Brain microvascular endothelial cell (primary cell): ENCODE measurements at places on chromosomes 5 and 9.

GRCh38 chr9:127828262-127829031, 25.8 kb downstream of the FPGS start:
- peak; percentile 46 for DNase-seq

DNA sequence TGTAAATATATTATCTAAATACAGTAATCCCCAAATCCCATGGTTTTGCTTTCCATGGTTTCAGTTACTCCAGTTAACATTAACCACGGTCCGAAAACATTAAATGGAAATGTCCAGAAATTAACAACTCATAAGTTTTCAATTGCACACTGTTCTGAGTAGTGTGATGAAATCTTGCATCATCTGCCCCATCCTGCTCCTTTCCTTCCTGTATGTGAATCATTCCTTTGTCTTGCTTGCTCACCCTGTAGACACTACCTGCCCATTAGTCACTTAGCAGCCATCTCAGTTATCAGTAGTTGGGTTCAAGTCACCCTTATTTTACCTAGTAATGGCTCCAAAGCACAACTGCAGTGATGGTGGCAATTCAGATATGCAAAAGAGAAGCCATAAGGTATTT, 1568.5 kb upstream of the WWC1 start:
- no peak for DNase-seq

GRCh38 chr5:153584960-153585359, 94.5 kb downstream of the GRIA1 start:
- DNase-seq = no peak

- no peak for DNase-seq
Measured at GRCh38 chr9:81656004-81656403, 33.3 kb downstream of the TLE1 start.

- no peak for DNase-seq
Measured at GRCh38 chr5:172002840-172003512, 3.5 kb downstream of the FBXW11 start.

GRCh38 chr5:55601628-55602027, 66.9 kb upstream of the PLPP1 start:
- no peak for DNase-seq

- no peak for DNase-seq
Measured at GRCh38 chr9:98529841-98530240, 178.9 kb downstream of the GABBR2 start.

GRCh38 chr9:133341369-133342068, 5.5 kb upstream of the SURF6 start:
- DNase-seq = no peak

DNA sequence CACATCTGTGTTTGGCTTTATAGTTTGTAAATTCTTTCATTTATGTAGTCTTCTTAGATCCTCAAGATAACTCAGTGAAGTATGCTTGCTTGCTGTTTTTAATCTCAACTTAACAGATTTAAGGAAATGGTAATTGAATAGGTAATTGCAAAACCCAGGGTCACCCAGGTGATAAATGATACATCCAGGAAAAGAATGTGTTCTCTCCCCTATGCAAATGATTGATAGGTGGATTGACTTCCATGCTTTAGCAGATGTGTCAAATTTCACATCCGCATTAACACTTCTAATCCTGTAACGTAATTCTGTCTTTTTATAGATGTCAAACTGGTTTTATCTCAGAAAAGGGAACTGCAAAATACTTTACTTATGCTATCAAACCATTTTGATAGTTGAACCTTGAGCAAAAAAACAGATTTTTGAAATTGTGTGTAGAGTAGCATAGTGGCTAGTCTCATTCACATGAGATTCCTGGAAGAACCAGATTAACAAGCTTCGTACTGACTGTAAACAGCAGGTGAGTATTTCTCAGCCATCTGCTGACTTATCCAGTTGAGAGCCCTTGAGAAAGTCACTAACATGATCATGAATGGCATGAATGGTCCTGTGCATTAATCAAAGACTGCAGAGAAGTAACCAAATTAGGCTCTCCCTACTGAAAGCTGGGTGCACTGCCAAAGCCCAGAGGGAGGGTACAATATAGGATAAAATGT, 86.7 kb upstream of the PAM start:
- DNase-seq = no peak

DNA sequence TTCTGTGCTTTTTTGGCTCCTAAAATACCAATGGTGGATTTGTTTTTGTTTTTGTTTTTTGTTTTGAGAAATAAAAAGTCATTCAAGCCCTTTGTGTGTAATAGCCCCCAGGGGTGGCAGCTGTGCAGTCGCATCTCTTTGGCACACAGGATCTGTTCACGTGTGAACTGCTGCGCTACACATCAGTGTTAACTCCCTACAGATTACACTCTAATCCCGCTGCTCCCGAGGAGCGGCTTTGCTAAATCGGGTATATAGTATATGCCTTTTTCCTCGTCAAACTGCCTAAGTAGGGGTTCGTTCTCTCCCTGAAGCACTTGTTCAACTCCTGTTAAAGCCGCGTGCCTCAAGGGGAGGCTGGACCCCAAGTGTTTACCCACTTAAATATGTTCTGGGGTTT, 22.3 kb downstream of the ZBTB34 start:
- DNase-seq = no peak

GRCh38 chr5:96024683-96025475, 63.2 kb upstream of the ELL2 start:
- no peak for DNase-seq

- peak; percentile 33 for DNase-seq
Measured at GRCh38 chr9:131640438-131641137, 95.3 kb downstream of the PRRT1B start.

- peak; percentile 49 for DNase-seq
Measured at GRCh38 chr5:14397717-14398116, 183.9 kb upstream of the OTULINL start.

GRCh38 chr5:88736494-88736893, 146.5 kb downstream of the MEF2C start:
- no peak for DNase-seq

GRCh38 chr9:2419347-2419746, 202.2 kb upstream of the VLDLR start:
- no peak for DNase-seq
